Heart right ventricle (tissue), 16 donors: ENCODE measurements at places on chromosomes 7 and 10.

- DNase-seq, result no peak
These were observed 5.2 kb downstream of the IKZF1 start for GRCh38 chr7:50309721-50310120.

DNA sequence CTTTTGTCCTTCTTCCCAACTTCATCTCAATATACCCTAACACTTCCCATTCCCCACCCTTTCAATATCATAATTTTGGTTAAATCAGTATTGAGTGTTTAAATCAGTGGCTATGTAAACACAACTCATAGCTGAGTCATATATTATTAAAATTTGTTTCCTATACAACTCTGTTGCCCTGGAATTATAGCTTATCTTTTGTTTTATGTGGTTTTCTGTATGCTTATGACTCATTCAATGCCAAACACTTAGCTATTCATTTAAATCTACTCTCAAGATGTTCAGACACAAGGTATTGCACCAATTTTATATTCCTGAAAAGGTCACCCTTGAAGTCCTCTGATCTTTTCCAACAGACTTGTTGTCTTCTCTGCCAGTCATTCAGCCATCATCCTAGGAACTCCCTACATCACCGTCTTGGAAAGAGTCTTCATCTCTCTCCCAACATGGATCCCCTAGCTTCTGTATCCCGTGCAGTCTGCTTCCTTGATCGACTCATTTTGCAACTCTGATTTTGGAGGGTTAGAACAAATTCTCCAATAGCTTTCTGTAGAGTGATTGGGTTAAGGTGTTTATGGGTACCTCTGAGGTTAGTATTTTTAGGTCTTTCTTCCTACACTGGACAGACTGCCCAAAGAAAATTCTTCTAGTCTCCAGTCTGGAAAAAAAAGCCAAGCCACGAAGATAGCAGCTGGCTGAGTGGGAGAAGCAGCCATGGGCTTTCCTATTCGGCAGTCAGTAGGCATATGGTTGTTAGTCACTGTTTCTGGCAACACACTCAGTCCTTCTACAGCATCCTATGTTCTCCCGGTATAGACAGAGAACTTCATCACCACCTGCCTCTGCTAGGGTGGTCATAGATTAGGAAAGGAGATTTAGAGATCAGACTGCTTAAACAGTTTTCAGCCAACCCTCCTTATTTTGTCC lies 102.1 kb downstream of the CRPPA start:
- DNase-seq, result no peak

GRCh38 chr7:141915565-141915964 lies 634 bp upstream of the OR9A4 start:
- DNase-seq, result no peak

DNA sequence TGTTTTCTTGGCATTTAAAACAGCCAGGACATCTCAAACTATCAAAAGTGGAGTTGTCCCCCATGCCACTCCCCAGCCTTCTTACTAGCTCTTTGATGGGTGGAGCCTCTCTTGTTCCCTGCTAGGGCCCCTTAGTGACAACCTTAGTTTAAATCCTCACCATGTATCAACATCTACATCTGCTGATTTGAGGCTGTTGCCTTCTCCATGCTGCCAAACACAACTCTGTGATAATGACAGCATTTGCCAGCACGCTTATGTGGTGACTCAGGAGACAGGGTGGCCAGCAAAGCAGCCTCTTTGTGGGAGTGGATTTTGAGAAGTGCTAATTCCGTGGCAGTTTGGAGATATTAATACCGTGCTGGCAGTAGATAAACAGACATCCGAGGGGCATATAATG lies 145.4 kb downstream of the LRRC4 start:
- peak; percentile 20 for DNase-seq

DNA sequence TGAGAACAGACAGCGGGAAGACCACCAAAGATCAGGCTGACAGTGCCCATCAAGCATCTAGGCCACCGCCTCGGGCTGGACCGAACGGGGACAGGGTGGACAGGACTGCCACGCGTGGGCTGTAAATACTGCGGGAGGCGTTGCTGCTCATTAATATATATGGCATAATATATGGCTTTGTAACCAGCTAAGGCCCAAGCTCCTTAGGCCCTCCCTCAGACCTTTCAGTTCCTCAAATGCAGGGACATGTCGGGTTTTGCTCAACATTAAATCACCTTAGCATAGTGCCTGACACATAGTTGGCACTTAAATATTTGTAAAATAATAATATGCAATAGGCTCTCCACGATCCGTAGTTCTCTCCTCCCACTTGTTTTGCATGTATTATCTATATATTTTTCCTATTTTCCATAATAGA lies 402 bp upstream of the TMEM168 start:
- DNase-seq, result no peak

GRCh38 chr7:78326876-78327275 lies 528.3 kb downstream of the PHTF2 start:
- DNase-seq, result peak; percentile 25

- DNase-seq, result no peak
These were observed 107.7 kb downstream of the NRBF2 start for GRCh38 chr10:63240807-63241206.

DNA sequence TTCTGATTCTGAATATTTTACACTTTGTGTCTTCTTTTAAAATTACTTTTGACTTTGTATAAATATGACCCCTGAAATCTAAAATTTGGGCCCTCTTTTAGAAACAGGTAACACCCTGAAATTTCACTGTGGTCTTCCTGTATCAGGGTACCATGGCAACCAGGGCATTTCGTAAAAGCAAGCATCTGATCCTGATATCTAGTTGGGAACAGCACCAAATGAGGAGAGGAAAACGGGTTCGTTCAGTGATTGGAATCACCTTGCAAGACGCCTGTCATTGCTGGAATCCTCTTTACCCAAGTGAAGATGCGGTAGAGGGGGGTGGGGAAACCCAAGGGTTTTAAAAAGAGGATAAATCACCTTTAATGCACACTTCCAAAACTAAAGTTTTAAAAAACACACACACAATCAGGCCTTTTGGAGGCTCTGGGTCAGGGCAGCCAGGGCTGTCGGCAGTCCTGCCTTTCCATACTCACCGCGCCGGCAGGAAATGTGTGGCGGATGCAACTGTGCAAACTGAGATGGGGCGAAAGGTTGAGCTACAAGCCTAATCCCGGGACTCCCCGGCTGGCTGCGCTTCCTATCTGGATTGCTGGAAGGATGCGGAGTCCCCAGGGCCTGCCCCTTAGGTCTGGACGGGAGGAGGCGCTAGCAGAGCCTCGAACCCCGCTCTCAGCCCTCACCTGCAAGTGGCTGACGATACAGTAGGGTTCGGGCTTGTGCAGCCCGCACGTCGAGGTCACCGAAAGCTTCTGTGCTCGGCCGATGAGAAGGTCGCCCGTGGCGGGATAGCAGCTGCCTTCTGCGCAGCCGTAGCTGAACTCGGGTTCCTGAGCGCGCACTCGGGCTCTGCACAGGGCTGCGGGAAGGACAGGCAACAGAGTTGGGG lies 1.8 kb downstream of the LAMB1 start:
- DNase-seq, result peak; percentile 74

DNA sequence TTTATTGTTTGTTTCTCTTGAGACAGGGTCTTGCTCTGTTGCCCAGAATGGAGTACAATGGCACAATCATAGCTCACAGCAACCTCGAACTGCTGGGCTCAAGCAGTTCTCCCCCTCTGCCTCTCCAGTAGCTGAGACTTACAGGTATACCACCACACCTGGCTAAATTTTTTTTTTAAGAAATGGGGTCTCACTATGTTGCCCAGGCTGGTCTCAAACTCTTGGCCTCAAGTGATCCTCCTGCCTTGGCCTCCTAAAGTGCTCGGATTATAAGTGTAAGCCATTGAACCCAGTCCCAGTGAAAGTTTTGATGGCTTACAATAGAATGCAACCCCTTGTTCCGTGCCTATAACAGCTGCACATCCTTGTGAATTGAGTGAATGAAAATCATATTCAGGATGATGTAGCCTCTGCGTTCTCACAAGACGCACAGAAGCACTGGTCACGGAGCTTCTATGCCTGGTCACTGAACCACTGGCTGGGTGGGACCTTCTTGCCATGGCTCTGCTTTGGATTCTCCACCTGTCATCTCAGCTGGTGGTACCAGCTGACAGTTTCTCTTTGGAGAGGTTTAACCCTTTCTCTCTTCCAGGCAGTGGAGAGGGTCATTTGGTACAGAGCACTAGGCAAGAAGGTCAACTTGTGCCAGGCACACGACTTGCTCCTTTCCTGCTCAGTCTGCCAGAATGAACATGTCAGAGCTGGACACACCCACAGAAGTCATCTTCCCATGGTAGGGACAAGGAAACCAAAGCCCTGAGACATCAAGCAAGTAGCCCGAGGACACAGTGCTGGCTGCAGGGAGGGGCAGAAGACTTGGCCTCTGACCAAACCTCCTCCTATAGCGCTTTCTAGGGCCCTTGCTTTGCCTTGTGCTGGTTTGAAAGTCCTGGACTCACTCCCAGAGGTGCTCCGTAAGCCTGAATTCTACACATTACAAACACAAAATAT lies 89.6 kb downstream of the ATXN7L1 start:
- no peak for DNase-seq

DNA sequence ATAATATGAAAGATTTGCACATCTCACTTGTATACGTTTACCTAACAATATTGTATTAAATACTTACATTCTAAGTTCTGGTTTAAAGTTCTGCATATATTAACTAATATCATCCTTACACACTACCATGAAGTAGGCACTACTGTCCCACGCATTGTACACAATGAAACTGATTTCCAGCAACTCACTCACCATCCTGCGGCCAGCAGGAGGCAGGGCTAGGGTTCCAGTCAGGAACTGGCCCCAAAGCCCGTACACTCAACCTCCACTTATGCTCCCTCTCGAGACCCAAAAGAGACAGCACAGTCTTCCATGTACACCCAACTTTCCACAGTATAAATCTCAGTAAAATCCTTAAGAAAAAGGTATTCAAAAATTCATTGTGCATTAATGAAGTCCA lies 41.4 kb downstream of the GRID1 start:
- DNase-seq, result no peak

DNA sequence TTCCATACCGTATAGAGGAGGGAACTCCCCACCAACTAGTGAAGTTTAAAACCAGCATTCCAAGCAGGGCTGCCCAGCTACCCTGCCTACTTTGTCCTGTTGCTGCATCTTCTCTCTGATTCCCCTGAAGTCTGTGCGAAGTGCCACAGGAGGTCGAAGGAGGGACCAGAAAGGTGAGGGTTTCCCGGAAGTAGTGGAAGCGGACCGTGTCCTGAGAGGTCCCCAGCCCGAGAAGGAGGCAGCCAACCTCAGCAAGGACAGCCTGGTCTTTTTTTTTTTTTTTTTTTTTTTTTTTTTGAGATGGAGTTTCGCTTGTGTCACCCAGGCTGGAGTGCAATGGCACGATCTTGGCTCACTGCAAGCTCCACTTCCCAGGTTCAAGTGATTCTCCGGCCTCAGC lies 671.9 kb upstream of the GALNT17 start:
- DNase-seq, result no peak

DNA sequence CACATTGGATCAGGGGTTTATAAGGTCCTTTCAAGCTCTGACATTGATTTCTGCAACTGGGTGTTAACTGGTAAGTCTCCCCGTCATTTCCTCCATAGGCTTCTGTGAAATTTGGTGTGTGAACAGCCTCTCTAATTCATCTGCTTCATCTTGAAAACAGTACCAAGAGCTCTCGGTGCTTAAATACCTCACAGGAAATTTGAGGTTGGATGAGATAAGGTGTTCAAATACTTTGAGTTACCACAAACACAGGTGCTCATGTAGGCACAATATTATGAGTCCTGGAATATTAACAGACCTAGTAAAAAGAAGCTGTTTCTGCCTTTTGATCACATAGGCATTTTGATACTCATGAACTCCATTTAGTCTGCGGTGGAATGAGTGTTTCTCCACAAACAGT lies 85.2 kb downstream of the RTKN2 start:
- DNase-seq, result no peak

DNA sequence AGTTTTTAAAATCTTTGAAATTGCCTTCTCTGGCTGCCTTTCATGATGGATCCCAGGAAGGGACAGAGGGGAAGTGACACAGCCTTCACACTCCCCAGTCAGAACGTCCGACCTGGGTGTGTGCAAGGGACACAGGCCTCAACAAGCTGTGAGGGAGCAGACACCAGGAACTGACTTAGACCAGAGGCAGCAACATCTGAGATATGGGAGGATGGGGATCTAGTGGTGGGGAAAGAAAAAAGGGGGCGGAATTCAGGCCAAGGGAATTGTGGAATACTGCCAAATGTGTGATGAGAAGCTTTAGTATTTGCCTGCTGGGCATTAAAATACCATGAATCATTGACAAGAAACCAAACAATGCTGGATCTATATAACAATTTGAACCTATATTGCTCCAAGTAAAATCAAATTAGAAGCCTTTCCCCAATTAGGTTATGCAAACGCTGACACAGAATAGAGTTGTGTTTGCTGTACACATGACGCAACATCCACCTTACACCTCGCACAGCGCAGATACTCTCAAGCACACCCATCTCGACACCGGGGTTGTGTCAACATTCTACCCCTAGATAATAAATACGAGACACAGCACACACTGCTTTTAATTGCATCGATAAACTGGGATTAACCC lies 17.2 kb upstream of the MNX1 start:
- DNase-seq, result no peak

GRCh38 chr7:143069912-143070500 lies 17.9 kb downstream of the OR6V1 start:
- no peak for DNase-seq

DNA sequence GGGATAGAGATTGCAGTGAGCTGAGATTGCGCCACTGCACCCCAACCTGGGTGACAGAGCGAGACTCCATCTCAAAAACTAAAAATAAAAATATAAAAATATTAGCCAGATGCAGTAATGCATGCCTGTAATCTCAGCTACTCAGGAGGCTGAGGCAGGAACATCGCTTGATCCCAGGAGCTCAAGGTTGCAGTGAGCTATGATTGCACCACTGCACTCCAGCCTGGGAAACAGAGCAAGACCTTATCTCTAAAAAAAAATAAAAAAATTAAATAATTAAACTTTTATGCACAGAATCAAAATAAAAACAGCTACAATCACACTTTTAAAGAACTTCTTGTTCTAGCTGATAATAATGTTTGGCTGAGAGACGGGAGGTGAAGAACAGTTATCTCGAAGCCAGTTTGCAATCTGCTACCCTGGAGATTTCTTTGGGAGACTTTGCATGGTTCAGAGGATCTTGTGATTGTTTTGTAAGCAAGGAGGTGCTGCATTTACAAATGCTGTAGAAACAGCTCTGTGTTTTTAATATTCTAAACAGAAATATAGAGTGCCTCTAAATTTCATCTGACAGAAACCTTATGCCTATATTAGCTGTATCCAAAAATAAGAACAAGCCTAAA lies 19.9 kb upstream of the MACROH2A2 start:
- no peak for DNase-seq

- DNase-seq, result peak; percentile 16
These were observed 138.2 kb upstream of the TMEM229A start for GRCh38 chr7:124171068-124171467.
